Fibroblast of the aortic adventitia (primary cell): ENCODE measurements at places on chromosomes 2 and 18.
A peak's percentile ranks its signal among the peaks of the same experiment; 100 is the strongest.

DNA sequence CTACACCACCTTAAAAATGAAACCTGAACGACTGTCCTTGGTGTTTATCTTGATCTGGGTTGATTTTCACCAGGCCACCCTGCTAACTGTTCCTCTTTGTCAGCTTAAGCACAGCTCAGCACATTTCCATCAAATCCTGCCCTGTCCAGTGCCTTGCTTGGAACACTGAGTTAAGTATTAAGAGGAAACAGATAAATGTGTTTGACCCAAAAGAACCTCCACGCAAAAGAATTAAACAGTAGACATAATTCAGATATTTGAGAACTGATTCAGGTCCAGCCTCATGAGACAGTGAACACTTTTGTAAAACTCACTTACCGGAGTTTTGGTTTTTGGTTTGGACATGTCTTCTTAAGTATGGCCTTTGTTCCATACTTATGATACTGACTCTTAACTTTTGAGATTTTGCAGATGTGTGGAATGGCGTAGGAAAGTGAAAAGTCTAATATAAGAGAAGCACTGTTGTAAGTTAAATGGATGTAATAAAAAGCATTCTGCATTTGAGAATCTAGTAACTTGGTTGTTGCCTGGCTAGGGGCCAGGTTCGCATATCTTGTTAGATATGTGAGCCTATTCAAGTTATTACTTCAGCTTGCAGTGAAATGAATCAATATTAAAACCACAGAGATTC is 88.9 kb upstream of the SERPINE2 start:
- peak; percentile 86 for DNase-seq

DNA sequence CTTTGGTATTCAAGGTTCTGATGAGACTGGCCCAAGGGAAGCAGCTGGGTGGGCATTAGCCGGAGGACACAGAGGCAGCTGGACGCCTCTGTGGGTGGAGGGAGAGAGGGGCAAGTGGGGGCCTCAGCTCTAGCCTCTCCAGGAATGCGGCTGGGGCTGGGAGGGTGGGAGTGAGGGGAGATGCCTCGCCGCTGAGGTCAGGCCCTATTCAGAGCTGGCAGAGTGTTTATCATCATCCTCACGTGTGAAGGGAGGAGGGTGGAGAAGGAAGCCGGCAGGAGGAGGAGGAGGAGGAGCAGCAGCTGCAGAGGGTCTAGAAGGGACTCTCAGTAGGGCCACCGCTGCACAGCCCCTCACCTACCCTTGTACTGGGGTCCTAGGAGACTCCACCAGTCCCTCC is 43.1 kb downstream of the TNS1 start:
- DNase-seq, result no peak

- DNase-seq, result peak; percentile 16
Observed at GRCh38 chr2:176931588-176932563, 280.7 kb upstream of the HNRNPA3 start.

DNA sequence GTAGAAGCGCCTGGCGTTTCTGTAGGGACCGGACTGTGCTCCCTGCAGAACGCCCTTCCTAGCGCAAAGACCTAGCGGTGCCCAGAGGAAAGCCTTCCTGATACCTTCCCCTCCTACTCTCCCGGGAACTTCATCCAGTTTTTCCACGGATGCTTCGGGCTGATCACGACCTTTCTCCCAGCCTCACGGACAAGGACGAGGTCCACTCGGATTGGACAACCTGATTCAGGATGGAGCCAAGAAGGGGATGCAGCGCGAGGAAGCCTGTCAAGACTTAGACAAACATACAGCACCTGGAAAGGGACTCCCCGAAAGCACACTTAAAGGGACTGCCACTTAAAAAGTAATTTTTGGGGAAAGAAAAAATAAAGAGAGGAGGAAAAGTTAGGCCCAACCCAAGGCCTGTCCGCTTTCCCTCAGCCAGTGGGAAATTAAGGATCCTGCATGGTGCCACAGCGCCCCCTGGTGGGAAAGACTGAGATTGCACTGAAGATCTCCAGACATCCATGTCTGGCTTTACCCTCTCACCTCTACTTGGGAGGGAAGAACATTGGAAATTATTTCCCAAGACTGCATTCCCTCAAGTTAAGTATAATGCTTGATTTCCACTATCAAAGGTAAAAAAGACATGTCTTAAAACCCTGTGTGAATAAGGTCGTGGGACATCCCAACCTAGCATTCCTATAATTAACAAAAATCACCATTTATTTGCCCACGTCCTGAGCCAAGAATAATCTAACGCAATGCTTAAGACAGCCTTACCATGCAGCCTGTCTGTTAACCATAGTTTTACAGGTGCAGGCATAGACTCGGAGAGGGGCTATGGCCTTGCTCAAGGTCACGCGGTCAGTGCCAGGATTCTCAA is 13.4 kb upstream of the COPS8 start:
- peak; percentile 77 for DNase-seq

DNA sequence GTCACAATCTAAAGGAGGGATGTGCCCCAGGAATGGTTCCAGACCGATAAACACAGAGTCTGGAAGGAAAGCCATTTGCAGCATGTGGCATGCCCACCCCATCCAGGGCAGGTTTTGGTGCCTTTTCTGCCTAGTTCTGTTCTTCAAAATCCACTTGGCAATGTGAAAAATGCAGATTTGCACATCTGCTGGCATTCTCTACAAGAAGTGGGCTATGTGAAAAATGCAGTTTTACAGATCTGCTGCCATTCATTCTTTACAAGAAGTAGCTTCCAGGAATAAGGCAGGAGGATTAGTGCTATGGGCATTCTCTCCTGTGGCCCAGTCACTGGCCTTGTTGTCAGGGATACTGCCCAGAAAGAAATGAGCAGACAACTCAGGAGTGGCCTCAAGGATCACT is 68.1 kb downstream of the C1D start:
- DNase-seq, result no peak

DNA sequence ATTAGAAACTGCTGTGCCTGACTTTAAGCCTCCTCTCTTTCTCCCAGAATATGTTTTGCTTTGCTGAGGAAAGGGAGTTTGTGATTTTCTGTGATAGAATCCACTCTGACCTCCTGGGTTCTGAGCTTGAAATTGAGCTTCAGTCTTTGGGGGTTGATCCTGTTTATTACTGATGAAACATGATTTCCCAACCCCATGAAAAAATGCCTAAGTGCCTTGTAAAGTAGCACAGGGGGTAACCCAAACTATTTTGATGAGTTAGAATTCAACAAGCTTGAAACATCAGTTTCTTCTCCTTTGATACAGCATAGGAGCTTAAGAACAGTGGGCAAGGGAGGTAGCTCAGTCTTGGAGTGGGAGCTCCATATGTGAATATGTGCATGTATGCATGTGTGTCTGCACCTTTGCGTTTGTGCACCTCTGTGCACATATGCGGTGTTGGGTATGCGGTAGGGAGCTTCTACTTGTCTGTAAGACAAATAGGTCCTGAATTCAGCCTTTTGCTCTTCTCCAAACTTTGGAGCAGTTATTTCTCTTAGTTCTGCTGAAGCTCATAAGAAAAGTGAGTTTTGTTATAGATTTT is 364.6 kb downstream of the OSR1 start:
- peak; percentile 21 for DNase-seq

DNA sequence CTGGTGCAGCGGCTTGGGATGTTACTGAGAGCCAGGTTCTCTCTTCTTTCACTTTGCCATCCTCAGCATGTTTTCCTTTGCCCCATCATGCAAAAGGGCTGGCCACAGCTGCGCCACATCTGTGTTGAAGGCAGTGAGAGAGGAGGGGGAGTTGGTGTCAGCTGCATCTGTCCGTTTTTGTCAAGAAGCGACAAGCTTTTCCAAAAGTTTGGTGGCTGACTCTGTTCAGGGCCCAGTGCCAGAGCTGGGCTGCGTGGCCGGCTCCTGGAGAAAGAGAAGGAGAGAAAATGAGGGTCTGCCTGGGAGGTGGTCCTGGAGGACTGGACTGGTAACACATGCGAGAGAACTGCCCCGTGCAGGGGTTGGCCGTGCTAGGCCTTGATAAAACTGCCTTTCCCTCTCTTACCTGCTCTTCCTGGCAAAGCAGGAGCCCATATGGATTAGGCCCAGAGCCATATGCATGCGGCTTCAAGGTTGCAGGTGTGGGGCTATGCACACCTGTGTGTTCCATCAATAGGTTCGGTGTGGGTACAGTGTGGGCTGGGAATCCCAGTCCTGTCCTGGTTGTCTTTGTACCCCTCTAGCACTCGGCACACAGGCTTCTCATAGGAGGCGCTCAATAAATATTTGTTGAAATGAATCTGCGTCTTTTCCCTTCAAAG is 9.0 kb downstream of the RNF144A start:
- DNase-seq, result no peak

GRCh38 chr18:46723856-46724415 is 32.9 kb downstream of the ST8SIA5 start:
- no peak for DNase-seq

- DNase-seq, result no peak
Observed at GRCh38 chr2:120224735-120225548, 1.7 kb upstream of the TMEM185B start.

- no peak for DNase-seq
Observed at GRCh38 chr2:58899692-58900091, 658.6 kb upstream of the FANCL start.

DNA sequence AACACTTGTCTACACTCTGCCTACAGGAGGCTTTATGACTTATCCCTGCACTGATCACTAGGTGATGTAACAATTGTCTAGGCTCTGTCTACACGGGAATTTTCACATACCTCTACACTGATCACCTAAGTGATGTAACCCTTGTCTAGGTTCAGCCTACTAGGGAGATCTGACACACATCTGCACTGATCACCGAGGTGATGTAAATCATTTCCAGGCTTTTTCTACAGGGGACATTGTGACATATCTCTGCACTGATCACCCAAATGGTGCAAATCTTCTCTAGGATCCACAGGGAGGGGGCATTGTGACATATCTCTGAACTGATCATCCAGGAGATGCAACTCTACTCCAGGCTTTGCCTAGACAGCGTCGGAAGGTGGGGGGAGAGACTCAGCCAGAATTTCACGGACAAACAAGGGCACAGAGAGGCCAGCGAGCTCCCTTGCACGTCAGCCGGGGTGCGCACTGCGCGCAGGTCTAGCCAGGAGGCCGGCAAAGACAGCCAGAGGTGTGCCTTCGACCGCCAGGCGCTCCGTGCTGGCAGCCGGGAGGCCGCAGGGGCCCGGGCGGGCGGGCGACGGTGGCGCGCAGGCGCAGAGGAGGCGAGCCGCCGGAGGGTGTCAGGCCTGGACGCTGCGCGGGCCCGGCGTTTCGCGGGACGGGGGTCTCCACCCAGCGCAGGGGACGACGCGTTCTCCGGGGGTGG is 46.9 kb upstream of the USP14 start:
- peak; percentile 56 for DNase-seq

- no peak for DNase-seq
Observed at GRCh38 chr2:27306573-27307286, 1.5 kb downstream of the UCN start.

DNA sequence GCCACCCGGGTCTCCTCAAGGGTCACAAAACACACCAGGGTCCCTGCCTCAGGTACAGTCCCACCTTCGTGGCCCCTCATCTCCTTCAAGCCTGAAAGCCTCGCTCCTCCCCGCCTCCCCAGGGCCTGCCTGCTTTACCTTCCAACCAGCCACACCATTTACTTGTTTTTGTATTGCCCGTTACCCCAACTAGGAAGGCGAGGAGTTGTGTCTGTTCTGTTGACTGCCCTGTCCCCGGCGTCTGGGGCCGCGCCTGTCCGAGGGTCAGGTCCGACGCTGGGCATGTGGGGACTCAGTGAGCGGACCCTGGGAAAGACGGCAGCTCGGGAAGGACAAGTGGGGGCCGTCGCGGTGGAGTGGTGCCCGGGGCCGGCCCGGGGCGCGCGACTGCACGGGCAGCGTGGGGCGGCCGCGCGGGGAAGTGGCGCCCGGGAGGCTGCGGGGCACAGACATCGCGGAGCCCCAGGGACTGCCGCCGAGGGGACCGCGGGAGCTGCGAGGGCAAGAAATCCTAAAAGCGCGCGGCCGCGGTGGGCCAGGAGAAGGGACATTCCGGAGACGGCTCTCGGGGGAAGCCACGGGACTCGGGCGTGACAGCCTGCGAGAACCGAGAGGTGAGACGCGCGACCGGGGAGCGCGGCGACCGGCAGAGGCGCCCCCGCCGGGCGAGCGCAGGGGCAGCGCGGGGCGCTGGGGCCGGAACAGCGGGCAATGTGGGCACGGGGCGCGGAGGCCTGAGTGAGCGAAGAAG is 797 bp upstream of the GRHL1 start:
- DNase-seq, result no peak

GRCh38 chr2:16665748-16666448 is at the start of gene CYRIA:
Gene CYRIA, minus strand, starts transcription at chr2:16665834. Its CDS starts 77,715 bp downstream, at chr2:16588119.
- DNase-seq, result no peak

DNA sequence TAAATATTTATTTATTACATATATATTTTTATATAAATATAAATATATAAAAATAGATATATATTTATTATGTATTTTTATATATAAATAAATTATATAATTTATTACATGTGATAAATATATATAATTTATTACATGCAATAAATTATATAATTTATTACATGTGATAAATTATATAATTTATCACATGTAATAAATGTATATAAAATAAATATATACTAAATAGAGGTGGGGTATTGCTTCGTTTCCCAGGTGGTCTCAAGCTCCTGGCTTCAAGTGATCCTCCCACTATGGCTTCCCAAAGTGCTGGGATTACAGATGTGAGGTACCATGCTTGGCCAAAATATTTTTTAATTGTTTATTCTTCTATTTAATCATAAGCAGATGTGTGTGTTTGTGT is 3.6 kb upstream of the G6PC2 start:
- no peak for DNase-seq

DNA sequence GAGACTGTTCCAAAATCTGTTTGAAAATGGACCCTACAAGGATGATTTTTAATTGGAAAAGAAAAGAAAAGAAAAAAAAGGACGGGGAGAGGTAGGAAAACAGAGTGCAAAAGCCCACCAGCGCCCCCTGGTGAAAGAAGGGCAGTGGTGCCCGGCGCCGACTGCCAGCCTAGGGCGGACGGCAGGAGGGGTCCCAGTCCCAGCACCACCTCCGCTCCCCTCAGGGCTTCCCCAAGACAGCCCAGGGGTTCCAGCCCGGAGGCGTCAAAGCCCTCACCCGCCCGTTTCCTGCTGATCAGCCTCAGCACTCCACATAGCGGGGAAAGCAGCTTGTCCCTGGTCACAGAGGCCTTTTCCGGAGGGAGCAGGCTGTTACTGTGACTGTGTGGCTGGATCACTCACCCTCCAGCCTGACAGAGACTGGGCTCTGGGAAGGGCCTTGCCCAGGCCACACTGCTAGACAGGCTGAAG is 213.9 kb downstream of the TFCP2L1 start:
- peak; percentile 59 for DNase-seq
